ENCODE measurements at places on chromosomes 7 and 10.

- DNase-seq: no peak
Measured at GRCh38 chr7:142181966-142182365, 70.4 kb downstream of the MGAM2 start.

GRCh38 chr10:123722351-123722750, 56.2 kb downstream of the GPR26 start:
- no peak for DNase-seq

- DNase-seq: no peak
Measured at GRCh38 chr10:102102421-102102820, 17.7 kb downstream of the LDB1 start.

GRCh38 chr10:42960491-42960990, 116.3 kb upstream of the RET start:
- DNase-seq: peak; percentile 18

DNA sequence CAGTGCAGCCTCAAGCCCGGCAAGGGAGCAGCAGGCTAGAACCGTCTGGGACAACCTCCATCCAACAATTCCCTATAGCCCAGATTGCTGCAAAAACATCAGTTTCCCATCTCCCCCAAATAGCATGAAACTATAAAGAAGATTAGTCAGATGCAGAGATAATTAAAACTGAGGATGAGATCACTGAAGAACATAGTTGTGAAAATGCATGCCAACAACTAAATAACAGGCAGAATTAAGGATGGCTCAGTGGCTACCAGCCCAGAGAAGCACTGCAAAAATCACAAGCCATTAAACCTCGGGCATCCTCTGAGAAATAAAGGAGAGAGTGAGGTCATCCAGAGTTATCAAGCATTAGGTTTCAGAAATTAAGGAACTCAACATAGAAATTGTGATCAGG, 427.1 kb downstream of the TNS3 start:
- no peak for DNase-seq

DNA sequence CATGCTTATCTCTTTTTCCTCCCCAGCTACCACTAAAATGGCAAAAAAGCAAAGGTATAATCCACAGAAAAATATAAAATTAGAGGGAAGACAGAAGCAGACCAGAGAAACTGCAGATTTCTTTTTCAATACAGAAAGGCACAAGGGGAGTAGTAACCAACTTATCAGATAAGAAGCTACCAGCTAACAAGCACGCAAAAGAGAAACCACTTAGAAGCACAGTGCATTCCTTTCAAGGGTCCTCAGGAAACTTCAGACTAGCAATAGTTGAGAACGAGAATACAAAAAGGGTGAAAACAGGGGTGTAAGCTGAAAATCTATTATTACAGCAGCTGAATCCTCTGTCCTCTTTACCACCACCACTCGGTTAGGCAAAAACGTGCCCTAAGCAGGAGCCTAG, 9.9 kb upstream of the OR2A5 start:
- no peak for DNase-seq

DNA sequence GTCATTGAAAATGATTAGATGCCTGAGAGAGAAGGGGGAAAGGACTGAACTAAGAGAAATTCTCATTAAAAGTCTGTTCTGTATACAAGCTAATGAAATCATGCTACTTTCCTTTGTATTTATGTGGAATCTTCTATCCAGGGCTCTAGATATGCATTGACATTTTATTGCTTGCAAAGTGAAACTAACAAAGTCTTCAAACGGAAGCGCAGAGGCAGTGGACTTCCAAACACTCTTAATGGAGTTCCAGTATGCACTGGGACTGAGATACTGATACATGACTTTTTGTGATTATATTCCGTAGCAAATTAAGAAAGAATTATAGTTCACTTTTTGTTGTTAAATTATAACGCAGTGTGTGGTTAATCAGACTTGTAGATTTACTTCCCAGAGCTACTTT, 166.8 kb upstream of the TBX20 start:
- DNase-seq: no peak

DNA sequence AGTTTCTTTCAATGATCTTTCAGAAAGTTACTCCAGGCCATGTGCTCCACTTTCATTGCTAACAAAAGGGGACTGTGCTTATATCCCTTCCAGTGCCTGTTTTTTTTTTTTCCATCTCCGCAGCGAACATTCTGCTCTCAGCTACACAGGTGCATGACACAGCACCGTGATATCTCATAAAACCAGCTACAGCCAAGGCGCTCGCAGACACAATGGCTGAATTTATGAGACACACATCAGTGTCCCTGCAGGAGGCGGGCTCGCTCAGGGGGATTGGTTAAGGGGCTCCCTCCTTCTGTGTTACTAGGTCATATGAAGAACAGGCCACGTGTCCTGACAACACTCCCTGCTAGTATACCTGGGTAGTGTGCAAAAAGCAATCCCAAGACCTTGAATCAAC, 245.5 kb downstream of the SKAP2 start:
- no peak for DNase-seq

DNA sequence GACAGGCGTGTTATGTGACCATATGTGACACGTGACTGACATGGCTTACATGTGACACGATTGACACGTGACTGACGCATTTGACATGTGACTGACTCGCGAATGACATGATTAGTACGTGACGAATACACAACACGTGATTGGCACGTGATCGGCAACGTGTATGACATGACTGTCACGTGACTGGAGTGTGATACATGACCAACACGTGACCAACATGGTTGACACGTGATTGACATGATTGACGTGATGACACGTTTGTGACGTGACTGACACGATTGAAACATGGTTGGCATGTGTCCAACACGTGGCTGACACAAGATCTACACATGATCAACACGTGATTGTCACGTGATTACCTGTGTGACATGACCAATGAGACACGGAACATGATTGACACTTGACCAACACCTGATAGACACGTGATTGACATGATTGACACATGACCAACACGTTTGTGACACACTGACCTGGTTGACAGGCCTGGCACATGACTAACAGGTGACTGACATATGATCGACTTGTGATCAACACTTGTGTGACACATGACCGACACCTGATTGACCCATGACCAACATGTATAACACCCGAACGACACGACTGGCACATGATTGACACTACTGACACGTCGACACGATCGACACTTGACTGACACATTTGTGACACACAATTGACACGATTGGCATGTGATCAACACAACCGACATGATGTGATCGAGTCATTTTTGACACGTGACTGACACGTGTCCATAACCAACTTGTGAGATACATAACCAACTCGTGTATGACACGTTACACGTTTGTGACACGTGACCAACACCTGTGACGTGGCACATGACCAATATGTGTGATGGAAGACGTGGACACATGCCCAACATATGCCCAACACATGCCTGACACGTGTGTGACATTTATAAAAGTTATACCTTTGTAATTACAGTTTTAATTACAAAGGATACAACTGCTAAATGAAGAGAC, 21.1 kb downstream of the CRPPA start:
- no peak for DNase-seq

DNA sequence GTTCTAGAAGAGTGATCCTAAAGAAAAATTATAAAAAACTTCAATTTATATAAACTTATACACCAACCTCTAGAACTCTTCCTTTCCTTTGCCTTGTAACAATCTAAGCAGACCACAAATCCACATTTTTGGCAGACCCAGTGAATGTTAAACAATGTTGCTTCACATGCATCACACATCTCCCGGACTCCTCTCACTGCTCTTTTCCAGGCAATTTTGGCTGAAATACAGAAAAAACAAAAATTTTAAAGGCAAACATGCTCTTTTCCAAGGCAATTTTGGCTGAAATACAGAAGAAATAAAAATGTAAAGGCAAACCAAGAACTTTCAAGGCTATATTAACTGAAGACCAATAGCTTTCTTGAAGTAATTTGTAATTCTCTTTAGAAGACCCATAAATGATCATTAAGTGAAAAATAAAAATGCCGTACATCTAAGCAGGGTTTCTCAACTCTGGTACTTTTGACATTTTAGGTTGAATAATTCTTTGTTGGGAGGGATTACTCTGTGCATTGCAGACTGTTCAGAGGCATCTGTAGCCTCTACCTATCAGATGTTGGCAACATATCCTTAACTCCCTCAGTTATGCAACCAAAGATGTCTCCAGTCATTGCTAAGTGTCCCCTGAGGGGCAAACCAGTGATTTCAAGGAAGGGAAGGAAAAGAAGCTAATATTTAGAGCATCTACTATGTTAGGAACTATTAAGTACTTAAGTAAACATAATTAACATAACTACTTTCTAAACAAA, 64.4 kb downstream of the NRBF2 start:
- no peak for DNase-seq

GRCh38 chr7:93728292-93728691, 153.8 kb upstream of the CALCR start:
- DNase-seq: no peak

- DNase-seq: peak; percentile 82
Measured at GRCh38 chr10:98028168-98028770, 2.2 kb downstream of the CRTAC1 start.

DNA sequence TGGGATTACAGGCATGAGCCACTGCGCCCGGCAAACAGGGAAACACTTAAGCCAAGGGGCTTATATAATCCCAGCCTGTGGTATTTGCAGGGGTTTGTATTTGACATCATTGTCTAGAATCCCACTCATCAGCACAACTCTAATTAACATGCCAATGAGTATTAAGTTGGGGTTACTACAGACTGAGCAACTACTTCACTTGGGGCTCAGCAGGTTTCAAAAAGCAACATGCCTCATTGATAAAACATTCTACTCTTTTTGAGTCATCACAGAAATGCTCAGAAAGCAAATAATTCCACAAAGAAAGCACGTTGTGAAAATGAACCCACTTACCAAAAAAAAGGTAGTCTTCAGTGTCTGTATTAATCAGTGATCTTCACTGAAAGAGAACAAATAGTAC, 236.9 kb upstream of the CELF2 start:
- DNase-seq: no peak

DNA sequence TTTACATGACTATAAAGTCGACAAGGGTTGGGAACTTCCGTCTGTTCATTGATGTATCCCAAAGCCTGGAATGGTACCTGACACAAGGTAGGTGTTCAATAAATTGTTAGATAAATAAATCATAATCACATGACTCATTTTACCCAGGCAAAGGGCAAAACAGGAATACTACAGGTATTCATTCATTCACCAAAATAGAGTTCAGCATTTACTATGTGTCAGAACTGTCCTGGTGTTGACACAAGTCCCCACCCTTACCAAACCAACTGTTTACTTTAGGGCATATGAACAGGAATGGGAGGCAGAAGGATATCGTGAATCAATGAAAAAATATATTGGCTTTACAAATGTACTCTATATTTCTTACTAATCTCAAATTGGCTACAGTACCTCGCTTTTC, 666 bp upstream of the YAE1 start:
- DNase-seq: no peak

GRCh38 chr10:104359811-104360210, 6.2 kb downstream of the CFAP58 start:
- DNase-seq: no peak

DNA sequence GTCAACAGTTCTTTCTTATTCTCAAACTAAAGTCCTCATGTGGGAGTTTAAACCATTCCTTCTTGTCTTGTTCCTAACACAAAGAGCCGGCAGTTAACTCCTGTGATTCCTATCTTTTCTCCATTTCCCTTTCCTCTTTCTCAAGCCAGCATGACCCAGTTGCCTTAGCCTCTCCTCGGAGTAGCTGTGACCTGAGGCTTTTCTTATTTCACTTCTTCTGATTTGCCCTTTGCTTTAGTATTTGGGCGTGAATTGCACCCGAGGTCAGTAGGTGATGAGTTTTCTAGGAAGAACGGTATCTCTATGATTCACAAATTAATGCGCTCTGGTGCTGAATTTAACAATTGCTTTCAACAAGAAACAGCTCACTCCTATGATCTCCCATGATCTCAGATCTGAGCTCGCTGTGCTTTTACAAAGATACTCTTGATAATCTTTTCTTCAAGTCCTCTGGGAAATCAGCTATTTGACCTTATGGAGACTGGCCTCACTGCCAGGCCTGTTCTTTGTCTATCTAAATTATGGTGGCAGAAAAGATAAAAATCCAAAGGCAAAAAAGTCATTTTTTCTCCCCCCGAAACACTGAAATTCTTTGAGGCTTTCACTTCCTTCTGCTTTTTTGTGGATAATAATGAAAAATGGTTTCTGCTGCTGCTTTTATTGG, 184.6 kb downstream of the JCAD start:
- no peak for DNase-seq

- no peak for DNase-seq
Measured at GRCh38 chr10:125002047-125002422, 60.1 kb downstream of the ZRANB1 start.

- DNase-seq: no peak
Measured at GRCh38 chr10:48973065-48973464, 33.4 kb upstream of the LRRC18 start.

- no peak for DNase-seq
Measured at GRCh38 chr10:33402220-33403073, 68.0 kb upstream of the NRP1 start.

GRCh38 chr10:45581582-45582385, 90.8 kb downstream of the ZFAND4 start:
- DNase-seq: no peak

DNA sequence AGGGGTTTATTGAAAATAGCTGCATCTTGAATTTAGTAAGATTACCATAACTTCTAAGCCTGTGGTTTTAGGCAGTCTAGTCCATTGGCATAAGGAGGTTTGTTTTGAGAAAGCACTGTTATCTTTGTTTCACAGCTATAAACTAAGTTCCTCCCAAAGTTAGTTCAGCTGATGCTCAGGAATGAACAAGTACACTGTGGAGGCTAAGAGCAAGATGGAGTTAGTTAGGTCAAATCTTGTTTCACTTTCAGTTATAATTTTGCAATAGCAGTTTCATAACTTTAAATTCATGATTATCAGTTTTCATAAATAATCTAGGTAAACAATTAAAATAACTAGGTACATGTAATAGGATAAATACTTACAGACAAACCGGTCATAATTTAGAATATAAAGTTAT, 15.4 kb downstream of the SEC61G start:
- no peak for DNase-seq

GRCh38 chr10:26374426-26374825, 63.7 kb upstream of the APBB1IP start:
- DNase-seq: no peak

DNA sequence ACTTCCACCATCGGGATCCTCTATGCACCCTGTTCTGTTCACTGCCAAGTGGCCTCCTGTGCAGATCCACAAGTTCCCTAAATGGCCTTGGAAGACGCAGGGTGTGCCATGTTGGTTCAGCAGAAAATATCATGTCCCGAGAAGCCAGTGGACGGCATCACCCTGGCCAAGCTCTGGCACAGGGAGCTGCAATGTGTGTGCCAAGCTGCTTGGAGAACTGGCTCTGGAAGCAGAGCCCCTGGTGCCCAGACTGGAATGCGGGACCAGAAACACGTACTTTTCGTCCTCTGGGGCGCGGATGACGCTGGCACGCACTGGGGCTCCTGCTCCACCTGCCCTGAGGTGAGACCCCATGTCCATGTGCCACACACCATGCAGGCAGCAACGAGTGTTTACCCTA, 124.7 kb upstream of the CARD11 start:
- no peak for DNase-seq

DNA sequence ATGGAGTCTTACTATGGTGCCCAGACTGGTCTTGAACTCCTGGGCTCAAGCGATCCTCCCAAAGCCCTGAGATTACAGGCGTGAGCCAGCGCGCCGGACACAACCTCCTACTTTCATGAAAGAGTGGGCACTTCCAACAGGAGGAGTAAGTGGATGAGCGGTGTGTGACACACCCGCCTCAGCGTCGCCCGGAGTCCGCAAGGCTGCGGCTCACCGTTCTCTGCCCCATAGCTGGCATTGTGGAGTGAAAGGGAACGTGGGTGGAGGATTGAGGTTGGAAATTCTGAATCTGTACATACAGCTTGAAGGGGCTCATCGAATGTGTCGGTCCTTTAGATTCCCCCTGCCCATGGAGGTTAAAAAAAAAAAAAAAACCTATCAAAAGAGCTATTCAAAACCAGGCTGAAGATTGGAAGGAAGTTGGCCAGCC, 524 bp upstream of the PRXL2A start:
- DNase-seq: peak; percentile 75
